Activated T-helper 1 cell treated with anti-CD3 and anti-CD28 coated beads, Interleukin-12 subunit alpha, Interleukin-12 subunit beta, Interleukin-2, Interleukin-4 antibody, amounts not matched to agents 30 ng/mL and 10 ng/mL and 1 ng/mL, durations not matched to agents 14 hours and 24 hours and 36 hours (primary cell): ENCODE measurements at places on chromosomes 4 and X.

GRCh38 chr4:150316332-150317205 lies 238.3 kb downstream of the DCLK2 start:
- DNase-seq: no peak

- DNase-seq: no peak
These were observed 23.9 kb downstream of the ACSL4 start for GRCh38 chrX:109709129-109709631.

DNA sequence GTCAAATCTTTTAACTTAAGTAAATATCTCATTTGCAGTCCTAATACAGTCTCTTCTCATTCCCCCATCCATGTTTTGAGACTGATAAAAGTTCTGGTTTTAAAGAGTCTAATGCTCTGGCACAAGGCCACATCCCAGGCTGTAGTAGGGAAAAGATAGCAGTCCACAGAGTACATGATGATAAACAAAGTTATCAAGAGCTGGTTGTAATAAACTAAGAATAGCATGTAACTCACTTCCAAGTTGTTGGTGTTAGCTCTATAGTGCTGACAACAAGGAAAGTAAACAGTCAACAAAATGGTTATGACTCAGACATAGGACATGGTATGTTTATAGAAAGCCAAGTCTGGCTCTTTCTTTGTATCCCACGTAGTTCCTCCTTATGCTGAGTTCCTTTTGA lies 21.8 kb upstream of the AREG start:
- no peak for DNase-seq

DNA sequence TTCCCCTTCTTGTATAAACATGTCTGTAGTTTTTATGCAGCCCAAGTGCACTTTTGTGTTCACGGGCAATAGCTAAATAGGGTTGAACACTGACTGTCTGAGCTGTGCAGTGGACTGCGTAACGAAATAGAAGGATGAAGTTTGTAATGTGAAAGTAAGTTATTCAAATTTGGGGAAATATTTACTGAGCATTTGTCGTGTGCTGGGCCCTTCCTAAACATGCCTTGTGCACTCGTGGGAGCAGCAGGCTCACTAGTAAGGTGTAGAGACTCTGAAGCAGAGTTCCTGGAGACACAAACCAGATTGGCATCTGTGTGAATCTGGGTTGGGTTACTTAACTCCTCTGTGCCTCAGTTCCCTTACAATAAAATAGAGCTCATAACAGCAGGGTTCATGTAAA lies 51.7 kb upstream of the C1QTNF7 start:
- no peak for DNase-seq

DNA sequence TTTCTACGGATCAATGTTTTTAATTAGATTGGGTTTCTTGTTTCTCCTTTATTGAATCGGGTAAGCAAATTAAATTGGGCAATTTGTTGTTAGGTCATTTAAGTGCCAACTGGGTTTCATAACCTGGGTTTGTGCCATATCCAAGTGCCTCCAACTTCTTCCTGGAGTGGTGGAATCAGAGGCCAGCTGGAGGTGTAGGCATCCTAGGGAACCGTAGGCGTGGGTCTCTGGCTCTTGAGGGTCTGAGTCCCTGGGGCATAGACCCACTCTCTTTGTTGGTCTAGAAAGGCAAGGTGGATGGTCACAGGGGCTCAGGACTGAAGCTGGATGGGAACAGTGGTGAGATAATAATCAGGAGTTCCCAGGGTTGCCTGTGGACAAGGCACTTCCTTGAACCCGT lies 18.3 kb downstream of the CNGA2 start:
- DNase-seq: no peak

- DNase-seq: no peak
These were observed 470.2 kb downstream of the PCDH19 start for GRCh38 chrX:99939883-99940232.

DNA sequence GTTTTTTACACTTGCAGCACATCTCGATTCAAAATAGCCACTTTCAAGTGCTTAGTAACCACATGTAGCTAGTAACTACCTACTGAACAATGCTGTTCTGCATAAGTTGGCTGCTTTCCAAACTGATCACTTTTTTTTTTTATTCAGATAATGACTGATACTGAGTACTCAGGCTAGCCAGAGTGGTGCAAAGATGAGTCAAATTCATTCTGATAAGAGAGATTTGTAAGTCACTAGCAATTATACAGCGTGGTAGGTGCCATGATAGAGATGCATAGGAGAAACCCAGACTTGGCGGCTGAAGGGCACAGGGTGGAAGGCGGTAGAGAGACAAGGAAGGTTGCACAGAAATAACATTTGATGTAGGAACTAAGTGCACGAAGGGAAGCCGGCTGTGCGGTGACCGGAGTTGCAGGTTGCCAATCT lies 357 bp upstream of the IGBP1 start:
- no peak for DNase-seq

- no peak for DNase-seq
These were observed 381.2 kb downstream of the STPG2 start for GRCh38 chr4:97762115-97762512.

DNA sequence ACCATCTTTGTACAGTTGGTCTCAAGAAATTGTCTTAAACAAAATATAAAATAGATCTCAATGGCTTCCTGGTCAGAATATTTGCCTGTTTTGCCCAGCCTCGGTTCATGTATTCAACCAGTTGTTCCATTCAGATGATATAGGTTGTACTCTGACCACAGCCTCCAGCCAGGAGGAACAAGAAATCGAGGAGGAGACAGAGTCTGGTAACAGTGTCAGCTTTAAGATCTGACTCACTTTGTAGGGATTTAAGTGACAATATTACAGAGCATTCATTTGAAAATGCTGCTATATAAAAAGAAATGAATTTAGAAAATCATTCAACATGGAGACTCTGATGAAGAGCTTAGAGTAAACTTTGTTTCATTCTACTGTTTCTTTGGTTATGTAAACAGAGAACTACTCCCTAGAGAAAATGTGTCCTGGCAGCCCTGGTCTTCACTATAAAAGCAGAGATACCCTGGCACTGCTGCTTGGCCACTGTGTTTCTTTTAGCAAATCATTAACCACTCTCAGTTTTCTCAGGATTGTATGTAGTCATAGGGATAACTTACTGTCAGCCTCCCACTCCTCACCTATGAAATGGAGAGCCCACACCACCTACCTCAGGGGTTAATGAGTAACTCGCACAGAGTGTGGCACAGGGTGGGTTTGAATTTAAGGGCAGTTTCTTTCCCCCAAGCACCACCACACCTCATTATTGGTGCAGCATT lies 53.5 kb downstream of the PAGE2 start:
- DNase-seq: no peak

DNA sequence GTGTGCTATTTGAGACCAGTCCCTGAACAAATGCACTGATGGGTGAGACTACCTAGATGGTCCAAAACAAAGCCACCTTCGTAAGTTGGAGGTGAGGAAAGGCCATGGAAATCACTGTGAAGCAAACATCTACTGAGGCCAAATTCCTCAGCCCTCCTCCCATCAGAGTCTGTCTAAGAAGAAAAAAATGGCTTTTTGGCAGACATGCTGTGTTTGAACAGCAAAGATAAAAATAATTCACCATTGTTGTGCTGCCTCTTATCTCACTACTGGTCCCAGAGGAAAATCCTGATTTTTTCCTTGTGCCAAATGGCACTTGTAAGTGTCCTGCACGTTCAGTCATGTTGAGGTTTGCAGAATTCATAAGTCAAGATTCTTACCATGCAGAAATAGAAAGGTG lies 7.9 kb downstream of the MAGEB18 start:
- no peak for DNase-seq
